Stimulated activated CD8-positive, alpha-beta memory T cell treated with anti-CD3 and anti-CD28 coated beads, Interleukin-2, amount 100 ng/mL, for 1 hour (primary cell): ENCODE measurements at places on chromosomes 1 and 21.

DNA sequence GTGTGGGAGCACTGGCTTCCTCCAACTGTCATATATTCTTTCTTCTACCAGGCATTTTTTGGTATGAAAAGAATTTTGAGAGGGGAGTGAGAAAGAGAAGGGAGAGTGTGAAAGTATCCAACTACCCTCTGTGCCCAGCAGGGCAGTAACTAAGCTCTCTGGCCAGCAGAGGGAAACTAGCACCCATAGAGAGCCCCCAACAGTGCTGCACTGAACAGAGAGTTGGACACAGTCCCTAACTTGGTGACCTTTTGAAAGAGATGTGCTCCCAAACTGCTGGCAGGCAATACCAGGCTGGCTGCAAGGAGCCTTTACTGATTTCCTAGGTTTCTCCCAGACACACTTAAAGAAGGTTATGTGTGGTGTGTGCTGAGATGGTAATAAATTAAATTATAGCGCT, 118.8 kb upstream of the PBX1 start:
- no peak for DNase-seq

DNA sequence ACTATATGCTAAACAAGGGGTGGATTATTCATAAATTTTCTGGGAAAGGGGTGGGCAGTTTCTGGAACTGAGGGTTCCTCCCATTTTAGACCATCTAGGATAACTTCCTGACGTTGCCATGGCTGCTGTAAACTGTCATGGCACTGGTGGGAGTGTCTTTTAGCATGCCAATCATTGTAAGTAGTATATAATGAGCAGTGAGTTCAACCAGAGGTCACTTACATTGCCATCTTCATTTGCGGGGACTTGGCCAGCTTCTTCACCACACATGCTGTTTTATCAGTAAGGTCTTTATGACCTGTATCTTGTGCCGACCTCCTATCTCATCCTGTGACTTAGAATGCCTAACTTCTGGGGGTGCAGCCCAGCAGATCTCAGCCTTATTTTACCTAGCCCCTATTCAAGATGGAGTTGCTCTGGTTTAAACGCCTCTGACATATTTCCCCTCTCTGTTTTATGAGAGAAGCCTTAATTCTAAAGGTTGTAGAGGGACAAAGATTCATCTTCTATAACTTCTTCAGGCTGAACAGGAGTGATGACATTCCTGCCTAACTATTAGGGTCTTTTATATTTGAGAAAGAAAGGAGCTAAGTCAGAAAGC, 60.4 kb downstream of the DIP2A start:
- no peak for DNase-seq

DNA sequence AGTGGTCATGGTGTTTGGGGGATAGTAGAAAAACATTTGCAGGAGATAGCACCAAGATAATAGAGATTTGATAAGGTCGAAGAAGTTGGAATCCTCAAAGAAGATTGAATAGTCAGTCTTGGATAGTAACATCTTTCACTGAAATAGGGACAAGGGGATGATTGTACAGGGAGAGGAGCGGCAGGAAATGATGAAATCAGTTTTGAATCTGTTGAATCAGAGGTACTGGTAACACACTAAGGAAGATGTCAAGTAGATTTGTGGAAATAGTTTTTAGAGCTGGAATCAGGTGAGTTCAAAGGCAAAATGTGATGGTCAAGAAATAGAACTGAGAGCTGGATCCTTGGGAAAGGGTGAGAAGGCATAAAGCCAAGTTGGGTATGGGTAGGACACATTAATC, 26.5 kb downstream of the CAP1 start:
- no peak for DNase-seq

GRCh38 chr1:112866151-112866550, 89.8 kb downstream of the SLC16A1 start:
- no peak for DNase-seq

- no peak for DNase-seq
Observed at GRCh38 chr1:226633541-226634165, 85.1 kb downstream of the STUM start.

DNA sequence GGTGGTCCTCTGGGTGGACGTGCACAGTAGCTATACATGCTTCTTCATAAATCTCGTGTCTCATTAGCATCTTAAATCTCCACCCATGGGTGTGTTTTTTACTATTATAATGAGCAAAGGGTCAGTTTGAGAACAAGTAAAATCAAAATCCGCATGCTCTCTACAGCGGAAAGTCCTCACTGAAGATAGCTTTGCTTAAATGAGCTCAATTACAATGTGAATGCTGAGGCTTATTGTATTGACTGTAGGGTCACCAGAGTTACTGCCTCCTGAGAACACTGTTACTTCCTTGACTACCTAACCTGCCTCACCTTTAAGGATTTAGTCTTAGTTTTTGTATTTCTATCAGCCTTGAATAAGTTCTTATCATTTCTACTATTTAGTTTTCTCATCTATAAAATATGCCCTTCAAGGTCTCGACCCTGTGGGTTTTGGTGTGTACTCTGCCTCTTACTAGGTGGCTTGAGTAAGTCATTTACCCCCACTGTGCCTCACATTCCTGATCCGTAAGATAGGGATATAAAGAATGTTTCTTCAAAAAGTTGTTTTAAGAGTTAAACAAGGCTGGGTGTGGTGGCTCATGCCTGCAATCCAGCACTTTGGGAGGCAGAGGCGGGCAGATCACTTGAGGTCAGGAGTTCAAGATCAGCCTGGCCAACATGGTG, 7.9 kb downstream of the SLAMF7 start:
- no peak for DNase-seq

DNA sequence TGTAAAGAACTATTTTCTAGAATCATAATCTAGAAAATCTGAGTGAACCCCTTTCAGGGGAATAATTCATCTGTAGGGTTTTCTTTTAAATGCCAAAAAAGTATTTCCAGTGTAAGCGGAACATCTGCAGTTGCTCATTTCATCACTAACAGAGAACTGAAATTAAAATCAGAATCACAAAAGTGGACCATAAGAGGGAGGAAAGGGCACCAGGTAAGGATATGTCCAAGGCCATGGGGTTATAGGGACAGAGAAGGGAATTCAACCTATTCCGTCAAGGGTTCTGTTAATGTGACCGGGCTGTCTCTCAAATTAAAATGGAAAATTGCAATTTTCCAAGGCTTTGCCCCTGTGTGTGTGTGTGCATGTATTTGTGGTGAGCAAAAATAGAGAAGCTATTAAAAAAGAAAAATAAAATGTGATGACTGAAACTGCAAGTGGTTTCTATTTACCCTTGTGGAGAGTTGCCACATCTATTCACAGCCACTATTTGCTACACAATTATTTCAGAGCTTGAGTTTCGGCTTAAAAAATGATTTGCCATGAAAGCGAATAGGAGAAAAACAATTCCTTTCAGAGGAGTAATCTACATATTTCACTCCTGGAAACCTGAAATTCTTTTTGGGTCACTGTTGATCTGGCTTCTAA, 53.1 kb downstream of the APP start:
- DNase-seq, result no peak

DNA sequence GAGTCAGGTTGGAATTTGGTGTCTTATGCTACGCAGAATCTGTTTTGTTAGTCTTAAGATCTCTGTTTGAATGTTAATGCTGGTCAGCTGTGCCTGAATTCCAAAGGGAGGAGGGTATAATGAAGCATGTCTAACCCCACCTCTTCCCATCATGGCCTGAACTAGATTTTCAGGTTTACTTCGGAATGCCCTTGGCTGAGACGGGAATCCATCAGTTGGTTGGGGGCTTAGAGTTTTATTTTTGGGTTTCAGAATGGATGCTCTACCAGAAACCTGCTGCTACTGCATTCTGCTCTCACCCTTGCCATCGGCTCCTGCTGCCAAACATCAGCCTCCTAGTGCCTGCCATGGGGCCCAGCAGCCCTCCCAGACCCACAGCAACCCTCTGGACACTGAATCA, 24.1 kb upstream of the ETV3 start:
- DNase-seq, result no peak

GRCh38 chr1:240827786-240828185, 215.8 kb upstream of the GREM2 start:
- DNase-seq, result no peak

DNA sequence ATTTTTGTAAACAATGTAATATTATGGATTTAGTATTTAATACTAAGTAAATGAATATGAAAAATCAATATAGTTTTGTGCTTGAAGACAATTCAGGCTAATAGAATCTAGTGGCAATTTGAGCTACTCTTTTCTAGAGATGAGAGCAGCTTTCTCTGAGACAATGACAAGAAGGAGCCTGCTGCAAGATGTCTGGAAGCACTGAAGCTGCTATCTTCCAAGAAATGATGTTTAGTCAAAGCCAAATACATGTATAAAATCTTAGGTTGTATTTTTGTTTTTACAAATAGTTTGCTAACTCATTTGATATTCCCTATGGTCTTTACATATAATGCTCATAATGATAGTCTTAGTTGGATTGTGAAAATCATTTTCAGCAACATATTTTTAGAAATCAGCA, 103.9 kb upstream of the COL24A1 start:
- no peak for DNase-seq

DNA sequence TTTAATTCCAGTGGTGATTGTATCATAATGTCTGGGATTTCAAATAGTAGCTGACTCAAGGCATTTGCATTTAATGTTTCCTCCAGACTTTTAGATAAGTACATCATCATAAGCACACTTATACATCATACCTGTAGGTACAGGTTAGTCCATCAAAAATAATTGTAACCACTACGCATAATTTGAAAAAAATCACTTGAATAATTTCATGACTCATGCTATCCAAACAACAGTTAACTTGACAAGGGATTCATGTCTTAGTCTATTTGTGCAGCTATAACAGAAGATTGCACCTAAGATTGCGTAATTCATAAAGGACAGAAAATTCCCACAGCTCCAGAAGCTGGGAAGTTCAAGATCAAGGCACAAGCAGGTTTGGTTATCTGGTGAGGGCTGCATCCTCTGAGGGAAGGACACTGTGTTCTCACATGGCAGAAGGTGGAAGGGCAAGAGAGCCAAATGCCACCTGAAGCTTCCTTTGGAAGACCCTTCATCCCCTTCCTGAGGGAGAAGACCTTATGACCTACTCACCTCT, 801.7 kb upstream of the BRINP3 start:
- DNase-seq, result no peak

DNA sequence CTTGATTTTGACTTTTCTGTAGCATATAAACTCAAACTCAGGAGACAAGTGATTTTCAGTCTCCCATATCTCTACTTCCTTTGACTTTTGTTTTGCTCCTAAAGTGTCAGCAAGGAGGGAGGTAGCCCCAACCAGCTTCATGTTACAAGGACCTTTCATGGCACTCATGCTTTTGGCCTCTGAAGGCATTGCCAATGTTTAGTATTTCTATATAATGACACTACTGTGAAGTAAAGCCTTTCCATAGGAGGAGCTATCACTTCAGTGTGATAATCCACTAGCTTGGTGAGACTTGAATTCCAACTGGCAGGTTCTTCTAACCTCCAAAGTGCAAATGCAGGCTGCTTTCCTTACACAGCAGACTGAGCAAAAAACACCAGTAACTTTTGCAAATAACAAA, 14.4 kb downstream of the COLGALT2 start:
- no peak for DNase-seq

DNA sequence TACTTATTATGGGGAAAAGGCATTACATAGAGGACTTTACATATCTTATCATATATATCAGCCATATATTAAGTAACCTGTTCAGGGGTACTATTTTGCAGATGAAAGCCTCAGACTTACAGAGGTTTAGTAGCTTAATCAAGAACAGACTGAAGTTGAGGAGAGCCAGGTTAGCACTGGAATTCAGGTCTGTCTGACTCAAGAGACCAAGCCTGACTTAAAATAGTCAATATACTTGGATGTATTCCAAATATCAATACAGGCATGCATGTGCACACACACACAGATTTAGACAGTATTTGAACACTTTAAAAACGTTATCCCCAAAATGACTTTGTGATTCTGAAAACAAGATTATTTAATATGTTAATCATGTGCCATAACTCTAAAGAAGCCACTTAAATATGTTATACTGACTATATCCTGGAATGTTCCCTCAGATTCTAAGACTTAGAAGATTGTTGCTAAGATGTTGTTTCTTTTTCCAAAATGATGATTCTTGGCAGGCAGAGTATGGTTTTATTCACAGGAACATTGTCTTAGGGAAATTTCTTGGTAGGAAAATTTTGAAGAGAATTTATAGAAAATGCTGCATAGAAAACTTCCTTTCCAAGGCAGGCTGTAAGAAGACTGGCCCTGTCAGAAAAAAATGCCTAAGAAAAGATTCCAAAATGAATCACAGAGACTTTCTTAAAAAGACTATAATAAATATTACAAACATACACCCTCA, 61.6 kb downstream of the ADAMTS1 start:
- DNase-seq, result no peak

DNA sequence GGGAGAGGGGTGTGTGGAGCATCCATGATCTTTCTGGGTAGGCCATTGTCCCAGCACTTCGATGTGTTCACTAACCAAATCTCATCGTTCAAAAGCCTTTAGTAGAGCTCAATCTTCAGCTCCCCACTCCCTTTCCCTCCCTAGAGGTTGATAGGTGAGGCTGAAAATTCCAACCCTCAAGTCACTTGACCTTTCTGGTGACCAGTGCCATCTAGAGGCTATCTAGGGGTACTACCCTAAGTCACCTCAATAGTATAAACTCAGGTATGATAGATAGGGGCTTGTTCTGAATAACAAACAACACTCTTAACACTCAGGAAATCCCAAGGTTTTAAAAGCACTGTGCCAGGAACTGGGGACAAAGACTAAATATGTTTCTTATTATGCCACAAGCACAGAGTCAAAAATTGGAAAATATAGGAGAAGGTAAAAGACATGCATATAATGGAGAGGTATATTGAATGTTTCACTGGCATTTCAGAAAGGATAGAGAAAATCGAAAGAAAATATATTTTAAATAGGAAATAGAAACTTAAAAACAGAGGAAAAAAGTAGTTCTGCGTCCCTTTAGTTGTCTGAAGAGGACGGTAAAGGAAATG, 42.9 kb upstream of the CD53 start:
- no peak for DNase-seq

GRCh38 chr1:234758851-234759250, 148.9 kb upstream of the IRF2BP2 start:
- DNase-seq, result no peak
